Activated naive CD4-positive, alpha-beta T cell treated with Interleukin-2 at 50 U/mL for 16 hours (primary cell): ENCODE measurements at places on chromosomes 1 and 21.

- DNase-seq, result peak; percentile 50
Observed at GRCh38 chr1:235910357-235911299, 43.9 kb upstream of the LYST start.

GRCh38 chr1:151367658-151368392 is 4.7 kb downstream of the SELENBP1 start:
- no peak for DNase-seq

GRCh38 chr1:54791880-54792522 is 9.1 kb downstream of the TTC22 start:
- DNase-seq, result peak; percentile 47

- no peak for DNase-seq
Observed at GRCh38 chr1:239321877-239322276, 64.5 kb upstream of the CHRM3 start.

DNA sequence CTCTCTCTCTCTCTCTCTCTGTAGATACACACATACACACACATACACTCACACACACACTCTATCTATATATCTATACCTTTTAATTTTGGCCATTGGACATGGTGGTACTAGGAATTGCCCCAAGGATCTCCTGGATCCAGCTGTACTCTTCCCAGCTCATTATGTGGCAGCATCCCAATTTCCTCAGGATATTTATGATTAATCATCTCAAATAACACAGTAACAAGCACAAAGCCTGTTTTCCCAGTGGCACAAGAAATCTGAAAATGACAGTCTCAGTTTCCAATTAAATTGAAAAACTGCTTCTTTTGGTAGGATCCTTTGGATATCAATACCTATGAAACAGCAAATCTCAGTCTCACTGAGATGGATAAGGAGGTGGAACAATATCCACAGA is 27.6 kb downstream of the S100A10 start:
- no peak for DNase-seq

- no peak for DNase-seq
Observed at GRCh38 chr1:153860285-153860684, 62.5 kb downstream of the GATAD2B start.
